Activated T-helper 1 cell treated with Interleukin-2 at 50 U/mL for 16 hours (primary cell): ENCODE measurements at places on chromosomes 7 and 10.

DNA sequence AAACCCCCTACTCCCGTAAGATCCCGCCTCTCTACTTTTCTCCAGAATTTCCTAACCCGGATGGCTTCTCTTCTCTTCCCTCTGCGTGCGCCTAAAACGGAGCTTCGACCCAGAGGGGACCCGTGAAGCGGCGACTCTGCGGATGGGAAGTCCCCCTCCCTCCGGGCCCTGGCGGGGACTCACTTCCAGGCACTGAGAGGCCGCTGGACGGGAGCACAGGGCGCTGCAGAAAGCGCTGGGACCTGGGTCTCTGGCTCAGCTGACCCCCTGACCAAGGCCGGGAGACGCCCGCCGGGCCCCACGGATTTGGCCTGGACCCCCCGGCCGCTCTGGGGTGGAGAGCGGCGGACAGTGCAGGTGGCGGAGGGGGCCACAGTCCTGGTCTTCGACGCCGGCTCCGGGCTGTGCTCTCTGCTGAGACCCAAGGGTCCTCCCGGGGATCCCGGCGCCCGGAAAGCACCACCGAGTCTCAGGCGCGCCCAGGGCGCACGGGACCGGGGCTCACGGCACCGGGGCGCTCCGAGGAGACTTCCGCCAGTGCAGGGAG lies 688 bp upstream of the FOXL3 start:
- no peak for DNase-seq

GRCh38 chr7:64558781-64559180 lies 4.1 kb downstream of the ZNF680 start:
- DNase-seq: no peak

GRCh38 chr7:149622444-149623210 lies 125.0 kb upstream of the ZNF746 start:
- DNase-seq: no peak

DNA sequence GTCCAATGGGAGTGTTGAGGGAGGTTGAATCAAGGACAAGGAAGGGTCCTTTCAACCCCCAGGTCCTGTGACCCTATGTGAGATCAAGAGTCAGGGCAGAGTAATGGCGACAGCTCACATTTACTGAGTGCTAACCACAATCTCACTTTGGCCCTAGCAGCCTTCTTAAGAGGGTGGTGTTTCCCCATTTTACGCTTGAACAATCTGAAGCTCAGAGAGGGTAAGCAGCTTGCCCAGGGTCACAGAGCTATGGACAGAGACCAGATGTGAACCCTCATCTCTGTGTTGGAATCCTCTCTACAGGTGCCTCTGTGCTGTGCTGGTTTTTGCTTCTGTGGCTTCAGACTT lies 102.0 kb downstream of the GRK5 start:
- no peak for DNase-seq
